Activated CD4-positive, alpha-beta memory T cell treated with anti-CD3 and anti-CD28 coated beads for 36 hours (primary cell): ENCODE measurements at places on chromosomes 1 and 21. TPM values are rescaled to one million over a fixed set of nuclear protein-coding genes. Genes with fewer than 3 reads are reported as not detected.

Gene ACTL8
- total RNA-seq = not detected

Gene SH3BGR
- 3.1 TPM for total RNA-seq

Gene GNAT2
- total RNA-seq = 0.31 TPM

GRCh38 chr21:31196724-31197123, 147.3 kb downstream of the TIAM1 start:
- no peak for DNase-seq

DNA sequence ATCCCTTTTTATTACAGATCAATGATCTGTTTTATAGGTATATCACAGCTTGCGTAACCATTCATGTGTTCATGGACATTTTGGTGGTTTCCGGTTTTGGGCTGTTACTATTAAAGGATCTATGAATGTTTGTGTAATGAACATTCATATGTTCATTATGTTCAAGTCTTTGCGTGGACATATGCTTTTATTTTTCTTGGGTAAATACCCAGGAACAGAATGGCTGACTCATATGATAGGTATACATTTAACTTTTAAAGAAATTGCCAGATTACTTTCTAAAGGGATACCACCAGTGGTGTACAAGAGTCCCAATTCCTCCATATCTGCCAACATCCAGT, 73.7 kb downstream of the SPATA46 start:
- DNase-seq = no peak
